ENCODE measurements at places on chromosomes 12 and 14.

GRCh38 chr12:64824130-64824499 is 332 bp upstream of the TBC1D30 start:
- peak; percentile 4 for ATAC-seq

- no peak for ATAC-seq
Measured at GRCh38 chr14:100674897-100675619, 51.6 kb upstream of the DLK1 start.

GRCh38 chr14:48417715-48418500 is 742.5 kb upstream of the MDGA2 start:
- ATAC-seq = no peak

DNA sequence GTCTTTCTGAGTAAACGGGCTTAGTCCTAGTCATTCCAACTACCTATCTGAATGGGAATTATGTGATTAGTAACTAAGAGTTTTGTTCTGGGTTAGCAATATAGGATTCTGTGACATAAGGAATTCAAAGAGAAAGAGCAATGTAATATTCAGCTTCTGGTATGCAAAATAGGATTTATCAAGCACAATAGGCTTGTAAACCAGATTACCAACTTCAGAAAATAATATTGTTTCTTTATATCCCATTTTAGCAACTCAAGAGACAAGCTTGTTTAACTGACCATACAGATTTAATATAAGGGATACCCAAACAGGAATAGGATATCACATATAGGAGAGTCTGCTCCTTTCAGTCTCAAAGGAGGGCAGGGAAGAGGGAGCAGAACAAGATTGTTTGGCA is 240.9 kb downstream of the CEP128 start:
- ATAC-seq = no peak

- peak; percentile 61 for ATAC-seq
Measured at GRCh38 chr14:50000380-50001150, 107.7 kb downstream of the ARF6 start.

DNA sequence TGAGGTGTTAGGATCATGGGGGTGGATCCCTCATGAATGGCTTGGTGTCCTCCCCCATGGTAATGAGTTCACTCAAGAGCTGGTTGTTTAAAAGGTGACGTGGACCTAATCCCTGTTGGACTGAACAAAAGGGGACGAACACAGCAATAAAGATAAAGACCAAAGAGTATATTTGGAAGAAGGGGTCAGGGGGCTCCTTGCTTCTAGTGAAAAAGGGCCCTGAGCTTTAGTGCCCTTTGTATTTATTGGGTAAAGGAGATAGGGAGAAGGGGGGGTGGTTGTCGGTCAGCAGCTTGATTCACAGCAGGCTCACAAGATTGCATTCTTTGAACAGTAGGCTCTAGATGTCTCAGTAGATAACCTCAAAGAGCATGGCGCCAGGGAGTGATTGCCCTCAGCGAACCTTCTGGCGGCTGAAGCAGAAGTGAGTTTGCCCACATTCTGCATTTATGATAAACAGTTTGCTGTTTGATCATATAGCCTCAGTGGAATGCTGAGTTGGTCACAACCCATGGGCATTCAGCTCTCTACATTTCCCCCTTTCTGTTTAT is 25.9 kb upstream of the MAPKAPK5 start:
- ATAC-seq = no peak

GRCh38 chr14:53875324-53875897 is 81.2 kb downstream of the BMP4 start:
- ATAC-seq = no peak

- no peak for ATAC-seq
Measured at GRCh38 chr12:68377881-68378280, 45.7 kb upstream of the MDM1 start.

DNA sequence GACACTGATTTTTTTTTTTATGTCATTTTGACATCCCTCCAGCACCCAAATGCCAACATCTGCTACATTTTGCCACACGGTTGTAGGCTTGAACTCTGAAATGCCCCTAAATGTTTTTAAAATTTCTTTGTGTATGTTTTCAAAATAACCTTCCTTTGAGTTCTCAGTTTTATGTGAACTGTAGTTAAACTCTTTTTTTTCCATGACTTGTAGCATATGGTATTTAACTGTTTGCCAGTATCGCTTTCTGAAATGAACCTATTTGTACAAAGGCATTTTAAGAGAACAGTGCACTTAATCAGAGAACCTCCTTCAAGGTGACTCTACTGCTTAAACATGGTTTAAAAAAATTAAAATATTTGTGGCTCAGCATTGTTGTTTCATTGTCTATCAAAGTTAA is 61.5 kb downstream of the PDE3A start:
- ATAC-seq = no peak

DNA sequence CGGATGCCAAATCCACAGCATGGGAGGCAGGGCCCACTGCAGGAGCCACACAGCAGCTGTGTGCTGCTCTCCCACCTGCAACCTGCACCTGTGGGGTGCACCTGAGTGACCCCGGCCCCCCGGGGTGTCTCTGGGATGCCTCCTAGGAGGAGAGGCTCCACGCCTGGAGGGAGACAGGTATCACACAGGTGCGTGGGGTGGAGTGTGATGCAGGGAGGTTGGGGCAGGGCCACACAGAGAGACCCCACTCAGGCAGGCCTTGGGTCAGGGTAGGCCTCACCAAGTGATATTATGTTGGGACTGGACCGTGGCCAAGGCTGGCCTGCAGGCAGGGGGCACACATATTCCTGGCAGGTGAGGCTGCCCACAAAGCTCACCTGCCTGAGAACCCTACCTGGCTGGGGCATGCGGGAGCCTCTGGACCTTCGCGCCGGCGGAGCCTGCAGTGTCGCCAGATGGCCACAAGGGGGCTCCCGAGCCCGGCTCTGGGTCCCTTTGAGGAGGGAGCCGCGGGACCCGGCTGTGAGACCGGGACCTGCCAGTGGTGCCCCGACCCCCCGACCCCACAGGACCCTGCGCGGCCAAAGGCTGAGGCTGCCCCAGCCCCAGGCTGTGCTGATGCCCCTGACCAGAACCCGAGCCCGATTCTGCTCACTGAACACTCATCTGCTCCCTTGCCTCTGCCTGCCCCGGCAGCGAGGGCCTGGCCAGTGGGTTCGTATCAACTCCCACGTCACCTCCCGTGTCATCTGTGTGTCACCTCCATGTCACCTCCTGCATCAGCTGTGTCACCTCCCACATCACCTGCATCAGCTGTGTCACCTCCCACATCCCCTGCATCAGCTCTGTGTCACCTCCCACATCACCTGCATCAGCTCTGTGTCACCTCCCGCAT is 11.4 kb downstream of the TMEM121 start:
- peak; percentile 79 for ATAC-seq

- no peak for ATAC-seq
Measured at GRCh38 chr12:63224396-63224795, 73.4 kb upstream of the AVPR1A start.

DNA sequence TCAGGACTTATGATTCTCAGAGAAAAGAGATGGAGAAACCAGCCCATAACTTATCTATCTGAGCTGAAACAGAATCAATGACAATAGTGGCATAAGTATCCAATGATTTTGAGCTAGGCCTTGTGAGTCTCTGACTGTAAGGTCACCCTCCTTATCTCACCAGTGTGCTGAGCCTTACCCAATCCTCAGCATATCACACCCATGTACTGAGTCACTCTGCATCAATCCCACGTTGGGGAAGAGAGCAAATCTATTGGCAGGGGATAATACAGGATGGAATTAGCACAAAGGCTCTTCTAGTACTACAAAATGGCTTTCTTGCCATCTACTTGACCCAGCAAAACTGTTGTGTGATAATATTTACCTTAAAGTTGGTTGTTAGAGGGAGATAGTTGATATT is 997.8 kb downstream of the NRXN3 start:
- ATAC-seq = no peak

DNA sequence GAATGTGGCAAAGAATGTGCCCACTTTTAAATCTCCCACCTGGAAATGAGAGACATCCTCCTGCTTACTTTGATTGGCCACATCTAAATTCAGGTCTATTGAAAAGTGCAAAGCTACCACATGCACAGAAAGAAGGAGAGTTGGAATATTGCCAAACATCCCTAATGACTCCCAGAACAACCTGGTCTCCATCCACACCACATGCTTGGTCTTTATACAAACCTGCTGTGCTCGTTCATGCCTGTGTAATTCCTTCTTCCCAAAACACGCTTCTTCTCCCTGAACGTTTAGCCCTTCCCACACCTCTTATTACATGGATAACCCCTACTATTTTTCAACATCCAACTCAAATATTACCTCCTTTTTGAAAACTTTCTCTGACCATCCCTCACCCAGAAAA is 66.2 kb upstream of the BCL2L14 start:
- no peak for ATAC-seq

DNA sequence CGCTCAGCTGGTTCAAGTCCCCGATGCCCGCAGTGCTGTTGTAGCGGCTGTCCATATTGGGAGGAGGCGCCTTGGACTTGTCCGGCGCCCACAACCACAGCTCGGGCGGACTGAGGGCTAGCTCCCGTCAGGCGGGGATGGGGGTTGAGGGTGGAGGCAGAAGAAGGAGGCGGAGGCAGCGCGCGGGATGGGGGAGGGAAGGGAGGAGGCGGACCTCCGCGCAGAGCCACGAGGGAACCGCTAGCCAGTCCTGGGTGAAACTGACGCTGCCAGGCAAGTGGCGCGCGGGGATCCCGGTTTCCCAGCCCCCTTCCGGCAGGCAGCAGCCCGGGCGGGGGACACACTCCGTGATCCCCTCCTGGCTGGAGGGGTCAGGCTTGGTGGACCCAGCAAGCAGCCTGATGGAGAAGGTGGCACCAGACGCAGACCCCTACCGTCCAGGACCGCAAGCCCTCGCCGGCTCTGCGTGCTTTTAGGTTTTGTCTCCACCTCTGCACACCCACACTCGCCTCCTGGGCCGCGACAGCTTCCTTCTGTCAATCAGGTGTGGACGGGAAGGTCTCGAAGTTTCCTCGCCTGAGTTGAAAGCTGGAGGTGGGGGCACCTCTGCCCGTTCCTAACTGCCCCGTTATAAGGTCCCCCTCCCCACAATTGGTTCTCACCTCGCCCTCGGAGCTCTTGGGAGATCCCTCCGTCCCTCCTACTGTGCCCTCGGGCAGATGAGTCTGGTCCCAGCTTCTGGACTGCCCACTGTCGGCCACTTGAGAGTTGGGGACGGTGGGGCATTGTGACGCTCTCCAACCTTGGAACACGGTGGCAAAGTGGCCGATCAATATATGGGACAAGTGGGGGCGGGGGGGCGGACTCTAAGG is at the start of gene CPNE8:
TSS of gene CPNE8 (minus strand) at position 112 of the 872 bp plus-strand sequence. CDS start at position 55, 57 bp downstream.
- ATAC-seq = peak; percentile 32

DNA sequence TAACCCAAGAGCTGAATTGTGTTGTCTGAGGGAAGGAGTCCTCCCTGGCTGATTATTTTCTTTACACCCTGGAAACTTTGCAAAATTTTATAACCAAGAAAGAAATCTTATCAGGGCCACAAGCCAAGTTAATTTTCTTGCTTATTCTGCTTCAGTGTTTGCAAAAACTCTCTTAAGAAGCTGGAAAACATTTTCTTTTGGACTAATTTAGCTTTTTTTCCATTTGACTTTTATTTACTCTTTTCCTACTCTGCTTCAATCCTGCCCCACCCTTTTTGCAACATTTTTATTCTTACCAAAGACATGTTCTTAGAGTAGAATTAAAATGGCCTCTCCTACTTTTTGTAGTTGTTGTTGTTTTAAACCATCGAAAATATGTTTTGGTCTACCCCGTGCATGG is 378.7 kb downstream of the ZFP36L1 start:
- no peak for ATAC-seq

GRCh38 chr14:92577321-92577742 is 63.8 kb downstream of the RIN3 start:
- peak; percentile 90 for ATAC-seq

GRCh38 chr14:93752980-93753561 is 35.2 kb downstream of the PRIMA1 start:
- ATAC-seq = no peak

DNA sequence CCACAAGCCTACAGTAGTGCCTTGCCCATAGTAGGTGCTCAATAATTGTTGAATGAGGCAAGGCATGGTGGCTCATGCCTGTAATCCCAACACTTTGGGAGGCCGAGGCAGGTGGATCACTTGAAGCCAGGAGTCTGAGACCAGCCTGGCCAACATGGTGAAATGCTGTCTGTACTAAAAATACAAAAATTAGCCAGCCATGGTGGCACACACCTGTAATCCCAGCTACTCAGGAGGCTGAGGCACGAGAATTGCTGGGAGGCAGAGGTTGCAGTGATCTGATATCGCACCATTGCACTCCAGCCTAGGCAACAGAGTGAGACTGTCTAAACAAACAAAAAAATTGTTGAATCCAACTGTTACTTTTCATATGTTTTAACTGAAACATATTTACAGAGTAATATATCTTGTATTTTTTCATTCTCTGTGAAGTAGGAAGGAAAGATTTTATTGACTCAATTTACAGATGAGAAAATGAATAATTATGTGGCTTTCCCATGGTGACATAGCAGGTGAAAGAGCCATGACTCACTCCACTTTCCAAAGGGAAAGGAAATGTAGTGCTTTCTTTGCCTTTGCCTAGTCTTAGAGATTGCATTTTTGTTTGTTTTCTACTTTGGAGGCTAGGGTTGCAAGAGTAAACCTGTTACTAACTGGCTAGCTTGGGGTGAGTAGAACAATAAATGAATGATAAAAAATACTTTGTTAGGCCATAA is 95.4 kb upstream of the SLC38A4 start:
- no peak for ATAC-seq

GRCh38 chr14:90534091-90534837 is 137.4 kb downstream of the CALM1 start:
- ATAC-seq = no peak

GRCh38 chr14:105473677-105474482 is 741 bp upstream of the CRIP2 start:
- ATAC-seq = peak; percentile 54

GRCh38 chr12:100652488-100652887 is 79.0 kb downstream of the GAS2L3 start:
- ATAC-seq = no peak

DNA sequence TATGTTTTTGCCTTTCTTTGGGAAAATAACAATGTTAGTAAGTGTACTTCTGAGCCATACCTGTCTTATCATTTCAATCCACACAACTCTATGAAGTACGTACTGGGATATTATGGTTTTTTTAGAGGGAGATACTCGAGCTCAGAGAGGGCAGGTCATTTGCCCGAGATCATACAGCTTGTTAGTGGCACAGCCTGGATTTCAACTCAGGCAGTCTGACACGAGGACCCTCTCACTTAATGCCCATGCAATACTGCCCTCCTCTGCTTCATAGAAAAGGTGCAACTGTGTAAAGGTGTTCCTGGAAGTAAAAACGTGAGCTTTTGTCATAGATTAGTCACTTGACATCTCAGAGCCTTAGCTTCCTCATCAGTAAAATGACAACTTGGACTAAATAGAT is 128.0 kb downstream of the NDUFA12 start:
- peak; percentile 72 for ATAC-seq

DNA sequence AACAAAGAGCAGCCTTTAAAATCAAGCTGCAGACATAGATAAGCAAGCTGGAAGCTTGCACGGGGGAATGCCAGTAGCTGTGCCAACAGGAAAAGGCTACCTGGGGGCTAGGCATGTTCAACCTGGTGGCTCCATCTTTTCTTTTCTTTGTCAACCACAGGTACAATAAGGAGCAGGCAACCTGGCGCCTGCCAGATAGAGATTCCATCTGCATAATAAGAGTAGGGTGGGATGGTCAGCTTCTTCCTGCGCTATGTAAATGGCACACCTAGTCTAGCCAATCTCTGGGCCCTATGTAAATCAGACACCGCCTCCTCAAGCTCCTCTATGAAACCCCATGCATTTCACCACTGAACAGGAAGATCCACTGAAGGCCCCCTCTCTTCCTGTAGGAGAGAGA is 87.4 kb upstream of the PKP2 start:
- no peak for ATAC-seq

GRCh38 chr12:108309674-108310312 is 29.3 kb downstream of the CMKLR1 start:
- no peak for ATAC-seq
